Endothelial cell (in vitro differentiated cells): ENCODE measurements at places on chromosomes 11 and 22. TPM values are rescaled to one million over a fixed set of nuclear protein-coding genes. Genes with fewer than 3 reads are reported as not detected.

The RAG2 gene
- not detected for total RNA-seq

The TRIM51G gene
- total RNA-seq, result not detected

The KRTAP5-9 gene
- total RNA-seq, result 0.80 TPM

- H3K27me3 ChIP-seq, result peaks cover 11% of the 10 kb centered on the region
- H3K4me1 ChIP-seq, result no peaks in the 10 kb centered on the region
- peak; percentile 31 for DNase-seq
- no peak overlapping the region for H3K27ac ChIP-seq
These were observed 18.4 kb downstream of the B3GAT1 start for GRCh38 chr11:134393638-134394037.

DNA sequence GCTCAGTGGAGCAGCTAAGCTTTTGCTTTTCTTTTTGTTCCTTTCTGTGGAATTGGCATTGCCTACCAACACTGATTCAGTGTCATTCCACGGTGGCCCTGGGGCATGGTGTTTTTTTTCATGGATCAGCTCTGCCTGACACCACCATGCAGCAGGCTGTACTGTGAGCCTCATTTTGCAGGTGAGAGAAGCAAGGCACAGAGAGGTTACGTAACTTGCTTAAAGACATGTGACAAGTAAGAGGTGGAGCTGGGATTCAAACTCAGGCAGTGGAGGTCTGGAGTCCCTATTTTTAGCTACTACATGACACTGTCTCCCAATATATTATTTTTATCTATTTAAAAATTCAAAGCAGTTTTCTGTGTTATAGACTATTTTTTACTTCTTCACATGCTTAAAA, 44.4 kb downstream of the APOL3 start:
- no peaks in the 10 kb centered on the region for H3K4me1 ChIP-seq
- peaks cover 3% of the 10 kb centered on the region for H3K27me3 ChIP-seq
- DNase-seq, result no peak

- no peak for DNase-seq
- no peaks in the 10 kb centered on the region for H3K4me1 ChIP-seq
- no peak overlapping the region for H3K27ac ChIP-seq
- H3K27me3 ChIP-seq, result peaks cover 6% of the 10 kb centered on the region
- H3K36me3 ChIP-seq, result no peaks in the 10 kb centered on the region
These were observed 21.6 kb downstream of the PARVG start for GRCh38 chr22:44202261-44202789.
